ENCODE measurements at places on chromosomes 2 and 18. TPM values are rescaled to one million over a fixed set of nuclear protein-coding genes. Genes with fewer than 3 reads are reported as not detected.
A peak's percentile ranks its signal among the peaks of the same experiment; 100 is the strongest.

The PRKAG3 gene
- total RNA-seq = not detected

The GNAL gene
- total RNA-seq = 2.9 TPM

The MATN3 gene
- 0.27 TPM for total RNA-seq

The SERPINB11 gene
- not detected for total RNA-seq

The ORC4 gene
- total RNA-seq = 52.1 TPM

The AQP12B gene
- not detected for total RNA-seq

The FOXD4L1 gene
- not detected for total RNA-seq

The CNRIP1 gene
- 1.4 TPM for total RNA-seq

The L3MBTL4 gene
- total RNA-seq = 4.4 TPM

The CD207 gene
- not detected for total RNA-seq

The RAMP1 gene
- total RNA-seq = 158 TPM

- no peak overlapping the region for H3K27ac ChIP-seq
- no peak overlapping the region for H3K4me3 ChIP-seq
- H3K27me3 ChIP-seq = no peaks in the 10 kb centered on the region
- H3K36me3 ChIP-seq = no peaks in the 10 kb centered on the region
- no peaks in the 10 kb centered on the region for H3K4me1 ChIP-seq
These were observed 154.2 kb upstream of the CCDC195 start for GRCh38 chr2:224870341-224870740.

- H3K36me3 ChIP-seq = no peaks in the 10 kb centered on the region
- no peaks in the 10 kb centered on the region for H3K27me3 ChIP-seq
- no peaks in the 10 kb centered on the region for H3K4me1 ChIP-seq
- H3K4me3 ChIP-seq = no peak overlapping the region
- no peak for DNase-seq
- H3K27ac ChIP-seq = no peak overlapping the region
These were observed 297.1 kb downstream of the CLIP4 start for GRCh38 chr2:29412197-29412925.

- H3K27me3 ChIP-seq = no peaks in the 10 kb centered on the region
- H3K4me3 ChIP-seq = no peak overlapping the region
- no peak overlapping the region for H3K27ac ChIP-seq
- H3K36me3 ChIP-seq = no peaks in the 10 kb centered on the region
- H3K4me1 ChIP-seq = peaks cover 21% of the 10 kb centered on the region
These were observed 148.9 kb downstream of the ZEB2 start for GRCh38 chr2:144370937-144371584.

GRCh38 chr2:70941186-70941585 is 5.5 kb downstream of the ATP6V1B1 start:
- no peaks in the 10 kb centered on the region for H3K4me1 ChIP-seq
- no peak overlapping the region for H3K27ac ChIP-seq
- no peak for DNase-seq
- H3K27me3 ChIP-seq = peaks cover 10% of the 10 kb centered on the region

DNA sequence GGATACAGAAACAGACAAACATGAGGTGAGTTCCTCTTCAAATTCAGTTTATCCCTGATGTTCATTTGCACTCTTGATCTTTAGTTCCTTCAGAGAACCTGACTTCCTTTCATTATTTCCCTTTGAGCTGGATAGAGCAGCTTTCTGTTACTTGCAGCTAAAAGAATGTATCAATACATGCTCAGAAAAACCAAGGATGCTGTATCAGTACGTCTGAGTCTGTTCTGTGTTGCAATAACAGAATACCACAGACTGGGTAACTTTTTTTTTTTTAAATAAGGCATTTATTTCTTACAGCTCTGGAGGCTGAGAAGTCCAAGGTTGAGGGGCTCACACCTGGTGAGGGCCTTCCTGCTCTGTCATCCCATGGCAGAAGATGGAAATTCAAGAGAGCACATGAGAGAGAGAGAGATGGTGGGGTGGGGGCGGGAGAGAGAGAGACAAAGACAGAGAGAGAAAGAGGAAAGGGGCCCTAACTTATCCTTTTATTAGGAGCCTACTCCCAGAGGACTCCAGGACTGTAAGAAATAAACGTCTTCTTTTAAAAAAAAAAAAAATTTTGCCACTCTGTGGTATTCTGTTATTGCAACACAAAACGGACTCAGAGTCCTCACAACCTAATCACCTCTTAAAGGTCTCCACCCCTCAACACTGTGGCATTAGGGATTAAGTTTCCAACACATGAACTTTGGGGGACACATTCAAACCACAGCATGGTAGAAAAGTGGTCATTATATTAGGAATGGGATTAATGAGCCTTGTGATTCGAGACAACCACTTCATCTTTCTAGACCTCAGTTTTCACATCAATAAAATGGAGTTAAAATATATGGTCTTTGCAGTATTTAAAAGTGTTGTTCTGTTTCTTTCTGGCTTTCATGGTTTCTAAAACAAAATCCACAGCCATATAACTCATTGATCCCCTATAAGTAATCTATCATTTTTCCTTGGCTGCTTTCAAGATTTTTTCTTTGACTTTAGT is 18.4 kb upstream of the SELENOI start:
- H3K27me3 ChIP-seq = no peaks in the 10 kb centered on the region
- no peaks in the 10 kb centered on the region for H3K36me3 ChIP-seq
- H3K4me1 ChIP-seq = no peaks in the 10 kb centered on the region
- H3K4me3 ChIP-seq = no peak overlapping the region
- DNase-seq = no peak
- H3K27ac ChIP-seq = no peak overlapping the region

GRCh38 chr2:181116261-181116660 is 135.9 kb downstream of the UBE2E3 start:
- H3K36me3 ChIP-seq = no peaks in the 10 kb centered on the region
- H3K27me3 ChIP-seq = no peaks in the 10 kb centered on the region
- no peak overlapping the region for H3K27ac ChIP-seq

GRCh38 chr2:237942513-237942899 is 24.3 kb upstream of the UBE2F start:
- no peaks in the 10 kb centered on the region for H3K27me3 ChIP-seq
- no peak overlapping the region for H3K27ac ChIP-seq
- no peaks in the 10 kb centered on the region for H3K36me3 ChIP-seq

DNA sequence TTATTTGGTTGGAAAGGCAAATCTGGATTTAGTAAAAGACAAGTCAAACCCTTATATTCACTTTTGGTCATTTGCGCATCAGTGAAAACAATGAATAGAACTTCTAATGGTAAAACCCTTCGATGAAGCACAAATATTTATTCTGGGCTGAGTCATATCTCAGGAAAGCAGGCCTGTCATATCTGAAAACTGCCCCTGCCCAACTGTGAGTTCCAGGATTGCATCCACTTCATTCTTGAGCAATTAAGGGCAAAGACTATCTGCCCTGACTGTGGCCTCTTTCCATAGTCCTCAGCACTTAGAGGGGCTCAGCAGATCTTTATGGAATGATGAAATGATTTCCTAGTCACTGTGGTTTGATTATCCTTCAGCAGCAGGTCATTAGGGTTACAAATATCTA is 795.2 kb upstream of the ID2 start:
- no peak for DNase-seq
- H3K27me3 ChIP-seq = no peaks in the 10 kb centered on the region

DNA sequence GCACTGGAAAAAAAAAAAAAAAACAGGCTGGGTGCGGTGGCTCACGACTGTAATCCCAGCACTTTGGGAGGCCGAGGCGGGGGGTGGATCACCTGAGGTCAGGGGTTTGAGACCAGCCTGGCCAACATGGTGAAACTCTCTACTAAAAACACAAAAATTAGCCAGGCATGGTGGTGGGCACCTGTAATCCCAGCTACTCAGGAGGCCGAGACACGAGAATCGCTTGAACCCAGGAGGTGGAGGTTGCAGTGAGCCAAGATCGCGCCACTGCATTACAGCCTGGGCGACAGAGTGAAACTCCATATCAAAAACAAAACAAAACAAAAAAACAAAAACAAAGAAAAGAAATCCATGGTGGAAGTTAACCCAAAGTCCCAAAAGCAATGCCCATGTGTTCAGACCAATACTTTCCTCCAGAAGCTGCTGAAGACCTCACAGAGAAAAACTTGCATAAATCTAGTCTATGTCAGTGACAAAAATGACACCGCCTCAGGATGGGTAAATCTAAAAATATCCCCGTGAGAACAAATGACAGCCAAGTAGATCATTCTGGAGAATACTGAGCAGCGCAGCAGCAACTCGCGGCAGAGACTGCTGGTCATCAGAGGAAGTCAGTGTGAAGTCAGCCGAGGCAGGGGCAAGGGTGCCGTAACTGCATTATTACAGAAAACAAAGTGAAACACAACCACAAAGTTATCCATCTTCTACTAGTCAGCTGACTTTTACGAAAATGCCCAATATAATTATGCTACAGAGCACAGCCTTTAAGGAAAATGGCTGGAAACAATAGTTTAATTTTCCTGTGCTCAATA is 41.0 kb downstream of the LPIN2 start:
- peak overlapping the region; percentile 54 for H3K27ac ChIP-seq
- peak overlapping the region; percentile 0 for H3K4me3 ChIP-seq
- peak; percentile 59 for DNase-seq

GRCh38 chr2:226333388-226333787 is 466.2 kb downstream of the IRS1 start:
- no peak overlapping the region for H3K27ac ChIP-seq
- H3K4me1 ChIP-seq = no peaks in the 10 kb centered on the region
- H3K27me3 ChIP-seq = no peaks in the 10 kb centered on the region
- no peak overlapping the region for H3K4me3 ChIP-seq
- DNase-seq = no peak
- H3K36me3 ChIP-seq = no peaks in the 10 kb centered on the region

DNA sequence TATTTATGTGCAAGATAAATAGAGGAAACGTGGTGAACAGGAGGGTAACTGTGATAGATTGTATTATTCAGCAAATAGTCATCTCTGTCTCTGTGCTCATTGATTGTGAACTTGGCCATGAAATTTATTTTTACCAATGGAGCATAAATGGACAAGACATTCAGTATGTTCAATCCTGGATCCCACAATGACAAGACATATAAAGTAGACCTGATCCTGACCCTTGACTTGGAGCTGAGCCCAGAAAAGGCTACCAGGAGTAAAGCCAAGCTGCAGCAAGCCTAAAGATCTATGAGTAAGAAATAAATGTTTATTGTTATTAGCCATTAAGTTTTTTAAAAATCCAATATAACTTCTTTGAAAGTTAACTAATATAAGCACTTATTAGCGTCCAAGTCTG is 531.2 kb downstream of the PIK3C3 start:
- H3K4me1 ChIP-seq = no peaks in the 10 kb centered on the region
- no peaks in the 10 kb centered on the region for H3K27me3 ChIP-seq
- H3K4me3 ChIP-seq = no peak overlapping the region
- no peak for DNase-seq

DNA sequence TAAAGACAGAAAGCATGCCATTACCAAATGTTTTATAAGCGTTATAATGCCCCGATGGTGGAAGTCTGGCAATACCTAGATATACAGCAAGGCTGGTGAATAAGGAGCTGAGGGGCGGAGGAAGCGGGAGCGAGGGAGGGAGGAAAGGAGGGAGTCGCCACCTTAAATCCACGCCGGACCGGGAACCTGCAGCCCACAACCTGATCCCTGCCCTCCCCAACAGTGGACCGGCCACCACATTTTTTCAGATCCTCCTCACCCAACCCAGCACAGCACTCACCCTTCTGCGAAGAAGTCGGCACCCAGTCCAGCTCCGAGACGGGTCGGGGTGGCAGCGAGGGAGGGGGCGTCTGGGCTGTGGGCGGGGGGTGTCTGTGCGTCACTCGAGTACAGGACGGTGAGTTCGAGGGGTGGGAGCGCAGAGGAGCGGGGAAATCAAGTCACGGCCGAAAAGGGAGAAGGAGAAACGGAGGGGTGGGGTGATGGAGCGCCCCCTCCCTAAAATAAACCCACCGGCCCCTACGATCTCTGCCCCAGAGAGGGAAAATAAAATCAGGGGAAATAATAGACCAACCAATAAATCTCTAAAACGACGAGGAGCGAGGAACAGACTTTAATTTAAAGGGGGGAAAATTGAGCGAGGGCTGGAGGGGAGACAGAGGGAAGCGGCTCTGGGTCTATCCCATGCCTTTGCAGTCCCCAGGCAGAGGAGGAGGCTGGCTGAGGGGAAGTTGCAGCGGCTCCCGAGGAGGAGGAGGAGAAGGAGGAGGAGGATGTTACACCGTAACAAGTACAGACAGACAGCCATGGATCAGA is 96.5 kb upstream of the SERTAD2 start:
- H3K36me3 ChIP-seq = no peaks in the 10 kb centered on the region
- peak overlapping the region; percentile 92 for H3K27ac ChIP-seq

- H3K27ac ChIP-seq = peak overlapping the region; percentile 89
- DNase-seq = peak; percentile 88
- H3K36me3 ChIP-seq = no peaks in the 10 kb centered on the region
- no peak overlapping the region for H3K4me3 ChIP-seq
- H3K4me1 ChIP-seq = peaks cover 74% of the 10 kb centered on the region
These were observed 14.5 kb upstream of the FOSL2 start for GRCh38 chr2:28377984-28378678.

DNA sequence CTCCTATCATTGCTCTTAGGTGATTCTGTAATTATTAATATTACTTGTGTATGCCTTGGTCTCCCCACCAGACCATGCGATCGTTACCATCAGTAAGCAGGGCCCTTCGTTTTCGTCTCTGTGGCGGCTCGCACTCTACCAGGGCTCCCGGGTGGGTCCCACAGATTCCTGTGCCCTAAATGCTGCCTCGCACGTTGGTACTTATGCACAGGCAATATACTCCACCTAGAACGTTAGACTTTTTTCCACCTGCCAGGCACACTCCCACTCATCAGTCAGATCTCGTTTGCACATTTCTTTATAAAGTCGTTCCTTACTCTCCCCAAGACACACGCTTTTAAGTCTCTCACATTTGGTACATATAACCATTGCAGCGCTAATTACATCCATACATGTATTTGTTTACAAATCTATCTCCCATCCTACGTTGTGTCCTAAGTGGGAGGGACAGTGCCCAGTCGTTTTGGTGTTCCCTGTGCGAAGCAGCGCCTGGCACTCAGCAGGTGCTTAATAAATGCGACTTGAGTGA is 901 bp downstream of the FEZ2 start:
- H3K36me3 ChIP-seq = no peaks in the 10 kb centered on the region
- peaks cover 30% of the 10 kb centered on the region for H3K4me1 ChIP-seq
- H3K27me3 ChIP-seq = no peaks in the 10 kb centered on the region
- H3K27ac ChIP-seq = peak overlapping the region; percentile 98
- no peak for DNase-seq

DNA sequence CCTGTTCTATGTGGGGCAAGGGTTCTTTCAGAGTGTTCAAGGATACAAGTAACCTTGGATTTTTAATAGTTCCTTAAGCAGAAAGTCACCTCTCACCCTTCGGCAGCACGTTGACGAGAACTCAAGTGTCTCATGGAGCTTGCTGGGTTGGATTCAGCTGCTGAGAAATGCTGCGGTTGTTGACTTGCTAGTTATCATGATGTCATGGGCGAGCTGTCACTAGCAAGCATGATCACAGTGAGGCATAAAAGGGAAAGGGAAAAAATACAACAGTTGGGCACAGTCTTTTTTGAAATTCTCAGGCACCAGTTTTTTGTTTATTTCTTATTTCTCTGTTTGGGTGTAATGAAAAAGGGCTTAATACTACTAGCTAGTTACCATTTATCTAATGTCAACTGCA is 53.2 kb downstream of the ADCYAP1 start:
- no peaks in the 10 kb centered on the region for H3K36me3 ChIP-seq
- H3K4me1 ChIP-seq = peaks cover 4% of the 10 kb centered on the region
- peaks cover 21% of the 10 kb centered on the region for H3K27me3 ChIP-seq
- H3K4me3 ChIP-seq = no peak overlapping the region
- H3K27ac ChIP-seq = no peak overlapping the region

GRCh38 chr18:9868857-9869714 is 16.7 kb upstream of the TXNDC2 start:
- H3K27me3 ChIP-seq = no peaks in the 10 kb centered on the region
- H3K4me1 ChIP-seq = peaks cover 18% of the 10 kb centered on the region
- DNase-seq = peak; percentile 33
- no peak overlapping the region for H3K4me3 ChIP-seq
- H3K36me3 ChIP-seq = no peaks in the 10 kb centered on the region

GRCh38 chr2:128282976-128283810 is 35.5 kb downstream of the HS6ST1 start:
- H3K36me3 ChIP-seq = no peaks in the 10 kb centered on the region
- DNase-seq = no peak
- H3K27ac ChIP-seq = peak overlapping the region; percentile 1

All from transverse colon (tissue), 4 donors.